ENCODE measurements at places on chromosomes 2 and 18. TPM values are rescaled to one million over a fixed set of nuclear protein-coding genes. Genes with fewer than 3 reads are reported as not detected.

PROKR1 gene
- polyA plus RNA-seq: not detected

ZNF385B gene
- polyA plus RNA-seq: not detected

CDK15 gene
- polyA plus RNA-seq: not detected

GEN1 gene
- 1.2 TPM for polyA plus RNA-seq

MYO3B gene
- polyA plus RNA-seq: not detected

NR4A2 gene
- polyA plus RNA-seq: 11.4 TPM

SERPINB13 gene
- polyA plus RNA-seq: not detected

ALLC gene
- not detected for polyA plus RNA-seq

MEP1B gene
- not detected for polyA plus RNA-seq

FBXO48 gene
- polyA plus RNA-seq: 0.69 TPM

KIF1A gene
- polyA plus RNA-seq: not detected

REG3G gene
- not detected for polyA plus RNA-seq

NEU2 gene
- polyA plus RNA-seq: not detected

CDK5R2 gene
- polyA plus RNA-seq: not detected

SEPTIN2 gene
- 182 TPM for polyA plus RNA-seq

STK17B gene
- polyA plus RNA-seq: 91.9 TPM

MFSD6 gene
- polyA plus RNA-seq: 18.5 TPM

INHBB gene
- not detected for polyA plus RNA-seq

DPP10 gene
- not detected for polyA plus RNA-seq

NEMP2 gene
- polyA plus RNA-seq: 13.4 TPM

TMEM178A gene
- 0.11 TPM for polyA plus RNA-seq

DSG4 gene
- polyA plus RNA-seq: not detected

FER1L5 gene
- not detected for polyA plus RNA-seq

ZSCAN30 gene
- 4.3 TPM for polyA plus RNA-seq

TMEM37 gene
- not detected for polyA plus RNA-seq

POTEE gene
- 0.10 TPM for polyA plus RNA-seq

ABCG8 gene
- not detected for polyA plus RNA-seq

AOX1 gene
- not detected for polyA plus RNA-seq

ALPP gene
- not detected for polyA plus RNA-seq

FBLN7 gene
- polyA plus RNA-seq: 0.92 TPM
